ENCODE measurements at places on chromosomes 1 and 21. TPM values are rescaled to one million over a fixed set of nuclear protein-coding genes. Genes with fewer than 3 reads are reported as not detected.

- DNase-seq: no peak
These were observed 23.5 kb downstream of the S100A10 start for GRCh38 chr1:151970128-151970527.

DNA sequence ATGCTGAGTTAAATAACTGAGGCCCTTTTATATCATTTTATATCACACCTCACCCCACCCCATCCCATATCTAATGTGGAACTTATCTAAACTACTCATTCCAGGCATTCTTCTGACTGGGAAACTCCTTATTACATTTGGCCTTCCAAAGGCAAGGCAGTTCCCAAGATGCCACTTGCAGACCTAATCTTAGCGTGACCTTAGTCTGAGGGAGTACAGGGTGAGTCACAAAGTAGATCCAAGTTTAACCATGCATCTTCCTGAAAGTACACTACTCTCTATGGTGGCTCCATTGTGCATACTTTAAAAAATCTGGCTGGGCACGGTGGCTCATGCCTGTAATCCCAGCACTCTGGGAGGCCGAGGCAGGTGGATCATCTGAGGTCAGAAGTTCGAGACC, 353.6 kb upstream of the C1orf87 start:
- DNase-seq: no peak

DNA sequence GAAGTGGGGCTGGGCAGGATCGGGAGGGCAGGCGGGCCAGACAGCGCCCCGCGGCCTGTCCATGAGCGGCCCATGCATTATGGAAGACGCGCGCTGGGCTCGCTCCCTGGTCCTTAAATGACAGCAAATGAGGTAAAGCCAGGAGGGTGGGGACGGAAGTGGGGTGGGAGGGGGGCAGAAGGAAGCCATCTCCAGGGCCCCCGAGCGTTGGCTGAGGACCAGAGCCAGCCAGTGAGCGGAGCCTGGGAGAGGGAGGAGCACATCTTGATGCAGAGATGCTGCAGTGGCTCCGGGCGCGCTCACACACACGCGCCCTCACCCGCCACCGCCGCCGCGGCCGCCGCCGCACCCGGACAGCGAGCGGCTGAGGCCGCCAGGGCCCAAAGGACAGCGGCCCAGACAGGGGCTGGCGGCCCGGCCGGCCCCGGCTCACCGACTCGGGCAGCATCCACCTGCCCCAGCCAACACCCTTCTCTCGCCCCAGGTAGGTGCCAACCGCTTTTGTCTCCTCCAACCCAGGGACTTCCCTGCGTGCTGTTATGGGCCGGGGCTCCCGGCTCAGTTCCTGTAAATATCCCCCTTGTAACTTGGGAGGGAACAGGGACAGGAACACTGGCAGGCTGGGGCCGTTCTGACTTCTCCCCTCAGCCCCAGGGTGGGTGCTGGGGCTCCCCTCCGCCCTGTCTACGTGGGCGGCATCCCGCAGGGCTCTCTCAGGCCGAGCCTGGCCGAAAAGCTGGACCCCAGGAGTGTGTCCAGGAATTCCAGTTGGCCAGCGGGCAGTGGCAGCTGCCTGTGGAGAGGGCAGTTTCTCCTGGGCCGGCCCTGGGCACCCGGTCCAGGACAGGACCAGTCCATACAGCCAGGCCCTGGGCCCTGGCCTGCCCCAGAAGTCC, at the start of gene CNTN2:
TSS of gene CNTN2 (plus strand) at position 302 of the 896 bp plus-strand sequence. CDS start 9,974 bp downstream, outside the sequence.
- no peak for DNase-seq

DNA sequence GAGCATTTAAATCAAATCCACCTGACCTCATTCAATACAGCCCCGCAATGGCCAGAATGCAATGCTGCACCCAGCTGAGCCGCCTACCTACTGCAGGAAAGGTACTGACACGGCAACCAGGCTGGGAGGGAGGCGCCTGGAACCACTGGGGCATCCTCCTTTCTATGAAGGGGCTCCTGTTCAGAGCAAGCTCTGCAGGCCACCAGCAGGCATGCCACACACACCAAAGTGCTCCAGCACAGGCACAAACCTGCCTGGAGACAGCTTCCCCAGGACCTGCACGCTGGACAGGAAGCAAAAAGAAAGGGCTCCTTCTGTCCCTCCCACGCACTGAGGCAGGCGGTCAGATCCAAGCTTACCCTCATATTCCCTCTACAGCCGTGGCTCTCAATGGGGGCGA, 21.2 kb downstream of the CTNNBIP1 start:
- no peak for DNase-seq

The NLRP3 gene
- 0.07 TPM for total RNA-seq

DNA sequence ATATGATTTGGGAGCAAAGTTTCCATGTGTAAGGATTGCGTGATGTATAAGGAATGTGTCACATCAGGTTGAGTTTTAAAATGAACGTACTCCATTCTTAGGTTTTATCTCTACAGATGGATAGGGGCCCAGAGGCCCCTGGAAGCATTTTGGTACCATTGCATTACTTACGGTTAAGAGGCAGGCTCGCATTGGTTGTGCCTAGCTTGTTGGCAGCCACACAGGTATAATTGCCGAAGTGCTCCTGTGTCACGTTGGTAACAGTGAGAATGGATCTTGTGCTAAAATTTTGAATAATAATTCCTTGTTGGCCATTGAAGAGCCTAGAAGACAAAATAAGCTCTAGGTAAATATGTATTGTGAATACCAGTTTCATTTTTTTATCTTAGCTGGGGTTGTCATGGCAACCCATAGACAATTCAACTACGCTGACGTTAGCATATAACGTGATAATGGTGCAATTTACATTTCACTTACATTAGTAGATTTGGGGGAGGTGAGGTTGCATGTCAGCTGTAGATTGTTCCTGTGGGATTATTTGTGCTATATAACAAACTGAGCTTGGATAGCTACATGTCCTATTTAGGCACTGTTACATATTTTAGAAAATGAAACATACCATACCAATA, 511.9 kb upstream of the ZRANB2 start:
- DNase-seq: no peak

DNA sequence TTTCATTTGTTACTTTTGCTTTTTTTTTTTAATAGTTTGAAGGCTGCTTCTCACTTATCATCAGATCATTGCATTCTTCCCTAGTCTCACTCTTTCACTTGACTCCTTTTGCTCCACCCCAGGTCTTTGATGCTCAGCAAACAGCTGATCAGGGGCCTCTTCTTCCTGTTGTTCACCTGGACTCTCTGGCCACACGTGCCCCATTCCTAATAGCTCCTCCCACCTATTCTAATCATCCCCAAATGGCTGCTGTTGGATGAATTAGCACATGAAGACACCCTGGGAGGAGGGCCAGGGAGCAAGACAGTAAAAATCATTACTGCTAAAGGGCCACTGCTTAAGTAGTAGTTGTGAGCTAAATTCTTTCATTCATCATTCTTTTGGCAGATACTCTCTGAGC, 119.5 kb downstream of the MAB21L3 start:
- no peak for DNase-seq

The U2AF1 gene
- total RNA-seq: 37.5 TPM

GRCh38 chr1:56330391-56331026, 248.9 kb downstream of the PLPP3 start:
- no peak for DNase-seq

The RGS7 gene
- 0.65 TPM for total RNA-seq

DNA sequence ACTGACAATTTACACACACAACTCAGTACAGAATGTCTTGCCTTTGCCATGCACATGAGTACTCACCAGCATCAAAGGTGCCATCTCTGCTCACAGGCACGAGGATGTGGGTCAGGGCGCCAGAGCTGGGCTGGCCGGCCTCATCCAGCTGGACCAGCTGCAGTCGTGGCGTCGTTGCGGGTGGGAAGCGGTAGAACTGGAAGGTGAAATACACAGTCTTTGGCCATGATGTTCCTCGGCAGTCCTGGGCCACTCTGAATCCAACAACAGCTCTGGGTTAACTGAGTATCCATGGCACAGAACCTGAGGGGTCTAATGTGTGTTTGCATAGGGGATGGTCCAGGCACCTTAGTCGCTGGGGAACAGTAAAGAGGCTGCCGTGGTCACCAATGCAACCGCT, 87.7 kb downstream of the NPHP4 start:
- no peak for DNase-seq

GRCh38 chr1:231279081-231279480, 38.1 kb downstream of the GNPAT start:
- DNase-seq: no peak

- DNase-seq: no peak
These were observed 49.3 kb downstream of the FBXO42 start for GRCh38 chr1:16302709-16303627.

DNA sequence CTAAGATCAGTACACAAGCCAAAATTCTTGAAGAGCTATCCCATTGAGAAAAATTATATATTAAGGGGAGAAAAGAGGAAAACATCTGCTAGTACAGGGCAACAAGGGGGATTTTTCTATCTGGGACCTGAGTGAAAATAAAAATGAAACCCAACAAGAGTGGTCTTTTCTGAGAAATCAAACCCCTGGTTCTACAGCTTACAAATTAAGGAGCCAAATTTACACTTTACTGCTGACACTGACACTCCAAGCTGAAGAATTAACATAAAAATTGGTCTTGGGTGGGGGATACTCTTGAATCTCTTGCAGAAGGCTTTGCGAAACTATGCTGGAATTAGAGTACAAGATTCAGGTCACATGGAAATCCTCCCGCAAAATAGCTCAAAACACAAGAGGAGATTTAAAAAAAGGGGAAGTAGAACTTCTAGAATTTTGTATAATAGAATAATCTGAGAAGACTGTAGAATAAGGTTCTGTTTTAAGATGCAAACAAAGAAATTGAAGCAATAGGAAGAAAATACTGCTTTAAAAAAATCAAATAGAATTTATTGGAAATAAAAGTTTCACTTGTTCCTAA, 32.1 kb upstream of the HSPA13 start:
- DNase-seq: no peak

The TAS1R1 gene
- not detected for total RNA-seq

DNA sequence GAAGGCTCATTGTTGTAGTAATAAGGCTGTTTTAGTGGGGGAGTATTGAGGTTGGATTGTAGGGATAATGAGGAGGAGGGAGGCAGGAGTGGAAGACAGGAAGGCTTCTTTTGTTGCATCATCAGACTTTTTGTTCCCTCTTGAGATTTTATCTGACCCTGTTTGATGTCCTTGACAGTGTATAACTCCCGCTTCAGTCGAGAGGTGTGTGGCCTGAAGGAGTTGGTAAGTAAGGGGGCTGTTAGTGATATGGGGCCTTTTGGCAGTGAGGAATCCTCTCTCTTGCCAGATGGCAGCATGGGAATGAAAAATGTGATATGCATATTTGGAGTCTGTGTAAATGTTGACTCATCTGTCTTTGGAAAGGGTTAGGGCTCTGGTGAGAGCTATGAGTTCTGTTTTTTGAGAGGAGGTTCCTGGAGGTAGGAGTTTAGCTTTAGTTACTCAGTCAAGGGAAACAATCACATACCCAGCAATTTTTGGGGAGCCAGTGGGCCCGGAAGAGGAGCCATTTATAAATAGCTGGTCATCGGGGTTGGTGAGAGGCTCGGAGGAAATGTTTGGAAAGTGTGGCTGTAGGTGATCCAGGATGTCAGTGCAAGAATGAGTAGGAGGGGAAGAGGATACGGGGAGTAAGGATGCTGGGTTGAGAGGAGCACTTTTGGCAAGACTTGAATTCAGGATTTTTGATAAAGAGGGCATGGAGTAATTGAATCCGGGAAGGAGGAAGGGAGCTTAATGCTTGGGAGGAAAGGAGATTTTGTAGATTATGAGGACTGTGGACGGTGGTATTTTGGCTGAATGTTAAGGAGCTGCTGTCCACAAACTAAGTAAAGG, 136.7 kb upstream of the ETV3 start:
- no peak for DNase-seq

The MAB21L3 gene
- total RNA-seq: not detected

The PRAMEF11 gene
- not detected for total RNA-seq

The AMPD1 gene
- not detected for total RNA-seq

The DENND2C gene
- 0.79 TPM for total RNA-seq

GRCh38 chr1:204505674-204506200, 10.5 kb upstream of the MDM4 start:
- DNase-seq: no peak

GRCh38 chr1:178620584-178621475, 104.2 kb upstream of the RALGPS2 start:
- no peak for DNase-seq

- DNase-seq: no peak
These were observed 5.9 kb upstream of the BARHL2 start for GRCh38 chr1:90722874-90723589.

GRCh38 chr1:8510041-8510823, 192.3 kb downstream of the SLC45A1 start:
- DNase-seq: no peak

Data from neural crest cell (in vitro differentiated cells).